ENCODE measurements at places on chromosomes 3 and 15.

- DNase-seq: no peak
Measured at GRCh38 chr3:112416391-112417212, 82.7 kb downstream of the BTLA start.

- no peak for DNase-seq
Measured at GRCh38 chr3:152313914-152314313, 45.2 kb downstream of the MBNL1 start.

GRCh38 chr3:13629644-13630043, 80.7 kb downstream of the FBLN2 start:
- no peak for DNase-seq

DNA sequence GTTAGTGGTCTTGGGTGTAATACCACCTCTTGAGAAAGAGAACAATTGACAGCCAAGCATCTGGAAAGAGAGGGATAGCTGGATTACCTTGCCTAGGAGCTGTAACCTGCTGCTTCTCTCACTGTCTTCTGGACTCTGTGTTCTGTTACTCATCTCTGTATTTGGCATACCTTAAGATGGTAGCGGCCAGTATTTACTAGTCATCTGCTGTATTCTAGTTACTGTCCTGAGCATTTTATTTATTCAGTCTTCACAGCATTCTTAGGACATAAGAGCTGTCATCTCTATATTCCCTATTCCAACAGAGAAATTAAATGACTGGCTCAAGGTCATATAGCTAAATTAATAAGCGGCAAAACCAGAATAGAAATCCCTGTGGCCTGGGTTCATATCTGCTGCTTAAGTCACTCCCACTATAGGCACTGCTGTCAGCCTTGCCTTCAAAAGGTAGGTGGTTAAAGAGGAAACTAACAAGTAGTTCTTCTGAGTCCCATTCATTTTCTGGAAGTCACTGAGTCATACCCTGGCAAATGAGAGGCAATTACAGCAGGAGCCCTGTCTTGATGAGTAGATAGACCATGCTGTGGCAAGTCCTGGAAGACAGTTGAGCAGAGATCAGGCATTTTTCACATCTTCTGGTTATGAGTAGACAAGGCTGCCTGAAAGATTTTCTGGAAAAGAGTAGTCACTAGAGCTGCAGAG, 68.2 kb downstream of the RAB7A start:
- DNase-seq: no peak

GRCh38 chr3:184471439-184471838, 90.1 kb upstream of the EPHB3 start:
- DNase-seq: no peak

DNA sequence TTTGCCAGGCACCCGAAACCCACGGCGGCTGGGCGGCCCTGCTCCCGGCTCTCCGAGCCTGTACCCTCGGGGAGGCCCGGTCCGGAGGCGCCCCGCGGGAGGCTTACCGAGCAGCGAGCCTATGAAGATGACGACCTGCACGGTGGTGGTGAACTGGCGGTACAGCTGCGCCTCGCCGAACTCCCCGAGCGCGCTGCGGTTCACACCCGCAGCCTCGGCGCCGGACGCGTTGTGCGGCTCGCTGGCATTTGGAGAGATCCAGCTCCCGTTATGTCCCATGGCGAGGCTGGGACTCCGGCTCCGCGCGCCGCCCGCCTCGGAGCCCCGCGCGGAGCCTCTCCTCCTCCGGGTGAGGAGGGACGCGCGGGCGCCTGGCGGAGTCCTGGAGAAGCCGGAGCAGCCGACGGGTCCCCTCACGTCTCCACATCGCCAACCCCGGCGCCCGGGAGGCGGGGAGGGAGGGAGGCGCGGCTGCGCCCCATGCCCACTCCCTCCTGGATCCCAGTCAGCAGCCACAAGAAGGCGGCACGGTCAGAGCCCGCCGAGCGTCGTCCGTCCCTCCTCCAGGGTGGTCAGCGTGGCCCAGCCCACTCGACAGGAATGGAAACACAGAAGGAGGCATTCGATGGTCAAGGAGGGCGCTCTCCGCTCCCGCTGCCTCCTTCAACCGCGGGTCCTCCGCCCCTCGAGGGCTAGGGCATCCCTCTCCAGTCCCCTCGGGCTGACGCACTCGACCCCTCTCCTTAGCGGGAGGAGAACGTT, at the start of gene GPR176:
Gene GPR176, minus strand, starts transcription at position 519 of the 762 bp plus-strand sequence. Its CDS starts 240 bp downstream, at position 279.
- DNase-seq: no peak

DNA sequence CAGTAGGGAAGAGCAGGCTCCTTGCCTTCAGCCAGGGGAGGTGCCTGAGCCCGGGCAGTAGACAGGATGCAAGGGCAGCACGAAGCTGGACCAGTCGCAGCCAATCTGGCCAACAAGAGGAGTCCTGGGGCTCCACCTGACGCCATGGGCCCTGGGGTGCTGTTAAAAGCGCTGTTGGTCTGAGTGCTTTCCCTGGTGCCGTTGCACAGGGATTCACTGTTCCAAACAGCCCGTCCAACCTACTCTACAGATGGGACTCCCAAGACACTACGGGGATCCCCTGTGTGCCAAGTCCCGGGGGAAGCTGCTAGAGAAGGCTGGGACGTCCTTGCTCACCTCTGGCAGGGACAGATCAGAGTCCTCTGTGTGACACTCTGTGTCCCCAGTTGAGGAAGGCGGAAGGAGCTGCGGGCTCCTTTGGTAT, 632 bp downstream of the CTSH start:
- DNase-seq: no peak

DNA sequence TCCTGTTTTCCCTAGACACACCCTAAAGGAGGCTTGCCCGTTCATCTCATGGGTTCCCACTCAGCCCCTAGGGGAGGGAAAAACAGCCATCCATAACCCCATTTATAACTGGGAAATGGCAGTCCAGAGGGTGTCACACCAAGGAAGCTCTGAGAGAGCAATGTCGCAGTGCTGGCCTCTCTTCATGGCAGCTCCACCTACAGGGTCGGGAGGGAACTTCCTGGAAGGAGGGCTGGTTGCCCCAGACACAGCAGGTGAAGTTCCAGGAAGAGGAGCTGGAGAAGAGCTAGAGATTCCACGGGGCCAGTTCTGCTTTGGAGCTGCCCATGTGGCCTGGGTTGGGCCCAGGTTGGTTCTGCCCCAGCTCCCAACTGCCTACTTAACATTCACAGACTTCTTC, 22.3 kb upstream of the LINGO1 start:
- DNase-seq: no peak

DNA sequence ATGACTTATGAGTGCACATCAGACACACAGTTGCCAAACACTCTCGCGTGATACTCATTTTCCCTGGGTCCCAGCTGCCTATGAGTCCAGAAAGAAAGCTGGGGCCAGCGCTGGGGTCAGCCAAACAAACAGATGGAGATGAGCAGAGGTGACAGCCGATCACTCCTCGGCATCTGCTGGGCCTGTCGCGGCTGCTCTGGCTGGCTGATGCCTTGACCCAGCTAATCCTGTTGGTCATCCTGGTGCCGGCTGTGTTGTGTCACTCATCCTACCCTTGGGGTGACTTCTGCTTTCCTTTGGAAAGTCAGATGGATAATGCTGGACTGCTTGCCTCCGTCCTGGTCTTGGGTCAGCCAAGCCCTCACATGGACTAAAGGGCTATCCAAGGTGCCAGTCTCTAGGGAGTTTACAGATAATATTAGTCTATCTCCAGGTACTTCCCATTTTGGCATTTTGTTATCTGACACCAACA, 105.3 kb upstream of the PDZRN3 start:
- DNase-seq: no peak

- no peak for DNase-seq
Measured at GRCh38 chr3:47533996-47534454, 20.5 kb upstream of the ELP6 start.

GRCh38 chr3:15065550-15066007, 464 bp upstream of the MRPS25 start:
- no peak for DNase-seq

- no peak for DNase-seq
Measured at GRCh38 chr15:34206011-34206410, 3.9 kb downstream of the KATNBL1 start.

DNA sequence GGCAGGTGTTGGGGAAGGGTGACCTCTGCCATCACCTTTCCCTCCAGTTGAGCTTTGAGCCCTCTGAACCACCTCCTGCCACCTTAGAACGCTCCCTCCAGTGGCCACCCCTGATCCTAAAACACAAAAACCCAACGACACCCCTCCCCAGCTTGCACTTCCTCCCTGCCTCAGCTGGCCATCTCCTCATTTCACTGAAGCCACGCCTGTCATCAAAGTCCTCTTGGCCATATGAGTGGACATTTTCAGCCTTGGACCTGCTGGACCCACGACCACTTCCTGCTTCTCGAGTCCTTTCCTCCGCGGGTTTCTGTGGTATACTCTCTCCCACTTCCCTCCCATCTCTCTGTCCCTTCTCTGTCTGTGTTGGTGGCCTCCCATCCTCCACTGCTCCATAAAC, 48.5 kb upstream of the NR2C2 start:
- DNase-seq: no peak

- no peak for DNase-seq
Measured at GRCh38 chr15:98001663-98002194, 41.2 kb downstream of the ARRDC4 start.

- no peak for DNase-seq
Measured at GRCh38 chr3:61892891-61893290, 331.5 kb downstream of the PTPRG start.

DNA sequence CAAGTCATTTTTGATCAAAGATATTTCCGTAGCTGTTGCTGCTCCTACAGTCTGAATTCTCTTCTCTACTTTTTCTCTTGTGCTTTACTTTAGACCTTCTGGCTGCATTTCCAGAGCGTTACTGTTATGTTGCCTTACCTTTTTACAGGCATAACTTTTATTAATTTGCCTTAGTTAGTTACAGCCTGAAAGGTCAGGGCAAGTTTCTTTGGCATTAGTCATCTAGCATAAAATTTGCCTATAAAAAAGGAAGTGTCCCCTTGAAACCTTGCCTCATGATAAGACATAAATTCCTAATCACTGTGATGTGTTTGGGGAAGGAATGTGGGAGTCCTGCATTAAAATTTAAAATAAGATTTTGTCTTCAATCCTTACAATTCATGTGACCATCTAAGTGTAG, 618.5 kb downstream of the NR2F2 start:
- no peak for DNase-seq

GRCh38 chr3:184135911-184136260, 728 bp downstream of the EIF2B5 start:
- DNase-seq: no peak

DNA sequence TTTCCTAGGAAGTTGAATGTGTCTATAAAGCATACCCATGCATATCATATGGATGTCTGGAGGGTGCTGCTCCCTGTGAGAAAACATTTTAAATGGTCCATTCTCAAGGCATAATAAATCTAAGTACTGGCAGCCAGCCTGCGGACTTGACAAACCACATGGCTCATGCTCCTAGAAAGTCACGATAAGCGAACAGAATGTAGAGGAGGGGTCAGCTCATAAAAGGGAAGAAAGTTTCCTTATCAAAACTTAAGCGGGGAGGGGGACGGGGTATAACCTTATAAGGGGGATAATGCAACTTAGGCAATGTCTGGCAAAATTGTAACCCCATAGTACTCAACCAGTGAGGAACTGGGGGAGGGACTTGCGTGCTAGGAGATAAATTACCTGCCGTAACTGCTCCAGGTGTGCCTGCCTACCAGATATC, 159.8 kb upstream of the LMCD1 start:
- no peak for DNase-seq

GRCh38 chr15:83733206-83733605, 79.3 kb downstream of the ADAMTSL3 start:
- DNase-seq: no peak

DNA sequence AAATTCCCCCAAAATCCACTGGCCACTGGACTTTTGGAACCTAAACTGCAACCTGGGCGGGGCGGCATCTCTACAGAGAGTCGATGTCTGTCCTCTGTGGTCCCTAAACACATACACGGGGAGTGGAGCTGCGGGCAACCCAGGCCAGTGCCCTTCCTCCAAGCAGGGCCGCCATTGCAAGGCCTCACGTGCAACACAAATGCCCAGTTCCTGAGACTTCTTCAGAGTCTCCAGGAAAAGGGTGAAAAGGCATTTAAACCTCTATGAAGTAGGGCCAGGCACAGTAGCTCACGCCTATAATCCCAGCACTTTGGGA, 4.9 kb downstream of the MUC4 start:
- no peak for DNase-seq

- no peak for DNase-seq
Measured at GRCh38 chr3:31936420-31937060, 44.5 kb downstream of the OSBPL10 start.

DNA sequence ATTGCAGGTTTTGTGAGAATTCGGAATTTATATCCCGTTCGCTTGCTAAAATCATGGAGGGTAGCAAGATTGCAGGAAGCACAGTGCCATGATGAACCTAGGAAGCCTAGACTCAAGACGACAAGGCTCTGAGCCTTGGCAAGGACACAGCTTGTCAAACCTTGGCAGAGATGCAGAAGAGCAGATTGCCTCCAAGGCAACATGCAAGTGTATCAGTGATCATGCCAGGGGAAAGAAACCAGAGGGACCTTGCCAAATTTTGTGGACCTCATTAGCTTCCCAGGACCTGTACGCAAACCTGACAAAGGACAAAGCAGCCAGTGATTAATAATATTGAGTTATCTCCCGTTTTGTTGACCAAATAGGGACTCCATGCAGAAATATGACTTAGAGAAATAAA, 159.7 kb downstream of the GOLIM4 start:
- no peak for DNase-seq

- DNase-seq: no peak
Measured at GRCh38 chr15:36175741-36176291, 403.6 kb upstream of the CDIN1 start.

GRCh38 chr15:60396958-60397771, 621 bp downstream of the ANXA2 start:
- peak; percentile 3 for DNase-seq

DNA sequence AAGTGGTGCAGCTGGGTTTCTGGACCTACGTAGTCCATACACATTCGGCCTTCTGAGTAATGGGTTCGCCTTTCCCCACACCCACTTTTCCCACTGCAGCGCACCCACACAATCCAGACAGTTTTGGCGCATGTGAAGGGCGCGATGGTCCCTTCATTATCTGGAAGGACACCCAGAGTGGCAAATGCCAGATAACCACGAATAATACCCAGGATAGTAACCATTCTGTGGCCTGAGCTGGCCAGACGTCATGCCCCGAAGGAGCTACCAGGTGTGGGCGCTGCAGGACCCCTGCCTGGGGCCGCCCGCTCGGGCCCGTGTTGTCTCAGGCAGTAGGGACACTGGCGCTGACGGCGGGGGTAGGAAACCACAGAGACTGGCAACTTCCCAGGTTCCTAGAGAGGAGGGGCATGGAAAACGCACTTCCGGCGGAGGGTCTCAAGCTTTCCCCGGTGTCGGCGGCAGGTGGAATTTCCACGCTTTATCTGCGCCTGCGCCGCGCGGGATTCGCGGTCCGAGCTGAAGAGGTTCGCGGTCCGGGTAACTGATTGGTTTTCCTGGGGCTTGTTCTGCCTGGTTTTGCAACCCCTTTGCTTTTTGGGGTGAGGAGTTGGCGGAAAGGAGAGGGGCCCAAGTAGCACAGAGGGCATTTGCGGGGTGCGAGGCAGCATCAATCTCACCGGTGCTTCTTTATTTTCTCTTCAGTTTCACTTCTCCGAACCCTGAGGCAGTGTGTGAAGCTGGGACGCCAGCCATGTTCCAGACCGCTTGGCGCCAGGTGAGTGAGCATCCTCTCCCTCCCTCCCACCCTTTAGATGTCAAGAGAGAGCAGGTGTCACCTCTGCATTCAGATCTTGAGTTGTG, at the start of gene ZNF620:
Gene ZNF620, plus strand, starts transcription at position 441 of the 864 bp plus-strand sequence. Its CDS starts 314 bp downstream, at position 755.
- peak; percentile 5 for DNase-seq

Measured in activated naive CD4-positive, alpha-beta T cell (primary cell).